ENCODE measurements at places on chromosomes 5 and 9. TPM values are rescaled to one million over a fixed set of nuclear protein-coding genes. Genes with fewer than 3 reads are reported as not detected.

The LRRC14B gene
- total RNA-seq, result not detected

The GABRP gene
- total RNA-seq, result not detected

The ZCCHC9 gene
- total RNA-seq, result 26.1 TPM

The ENHO gene
- not detected for total RNA-seq

The CDKN2A gene
- total RNA-seq, result 19.5 TPM
